Sigmoid colon (tissue), 7 donors: ENCODE measurements at places on chromosomes 5 and 9. TPM values are rescaled to one million over a fixed set of nuclear protein-coding genes. Genes with fewer than 3 reads are reported as not detected.
A peak's percentile ranks its signal among the peaks of the same experiment; 100 is the strongest.

The APBA1 gene
- total RNA-seq, result 4.2 TPM

The OCLN gene
- total RNA-seq, result 3.9 TPM

The HK3 gene
- total RNA-seq, result 8.6 TPM

The IL9 gene
- not detected for total RNA-seq

The IFNK gene
- not detected for total RNA-seq

The SYK gene
- 16.4 TPM for total RNA-seq

The GPX8 gene
- total RNA-seq, result 15.6 TPM

The EQTN gene
- 0.71 TPM for total RNA-seq

The MSX2 gene
- total RNA-seq, result not detected

The PCDHGA7 gene
- total RNA-seq, result 15.2 TPM

The LTC4S gene
- total RNA-seq, result 6.1 TPM

The SH3GL2 gene
- total RNA-seq, result 0.71 TPM

The HAVCR2 gene
- 21.7 TPM for total RNA-seq

The GTF2H2 gene
- total RNA-seq, result 9.4 TPM

The CCNI2 gene
- total RNA-seq, result not detected

The NME5 gene
- total RNA-seq, result 1.8 TPM

DNA sequence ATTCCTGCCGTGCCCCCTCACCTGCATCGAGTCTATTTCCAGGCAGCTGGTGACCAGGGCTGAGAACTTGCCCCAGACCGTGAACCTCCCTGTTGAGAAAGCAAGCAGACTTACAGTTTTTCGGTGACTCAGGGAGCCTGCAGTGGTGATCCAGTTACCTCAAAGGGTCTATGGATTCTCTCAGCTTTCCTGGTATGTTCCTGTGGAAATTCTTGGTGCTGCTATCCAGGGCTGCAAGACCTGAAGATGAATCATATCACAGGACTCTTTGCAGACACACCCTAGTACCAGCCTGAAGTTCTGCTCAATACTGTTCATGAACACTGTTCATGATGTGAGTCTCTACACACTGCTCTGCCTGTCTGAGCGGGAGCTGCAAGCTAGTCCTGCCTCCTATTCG is 154.7 kb downstream of the WDR70 start:
- no peak for DNase-seq

- DNase-seq, result no peak
Measured at GRCh38 chr9:91374939-91375338, 13.2 kb upstream of the AUH start.

DNA sequence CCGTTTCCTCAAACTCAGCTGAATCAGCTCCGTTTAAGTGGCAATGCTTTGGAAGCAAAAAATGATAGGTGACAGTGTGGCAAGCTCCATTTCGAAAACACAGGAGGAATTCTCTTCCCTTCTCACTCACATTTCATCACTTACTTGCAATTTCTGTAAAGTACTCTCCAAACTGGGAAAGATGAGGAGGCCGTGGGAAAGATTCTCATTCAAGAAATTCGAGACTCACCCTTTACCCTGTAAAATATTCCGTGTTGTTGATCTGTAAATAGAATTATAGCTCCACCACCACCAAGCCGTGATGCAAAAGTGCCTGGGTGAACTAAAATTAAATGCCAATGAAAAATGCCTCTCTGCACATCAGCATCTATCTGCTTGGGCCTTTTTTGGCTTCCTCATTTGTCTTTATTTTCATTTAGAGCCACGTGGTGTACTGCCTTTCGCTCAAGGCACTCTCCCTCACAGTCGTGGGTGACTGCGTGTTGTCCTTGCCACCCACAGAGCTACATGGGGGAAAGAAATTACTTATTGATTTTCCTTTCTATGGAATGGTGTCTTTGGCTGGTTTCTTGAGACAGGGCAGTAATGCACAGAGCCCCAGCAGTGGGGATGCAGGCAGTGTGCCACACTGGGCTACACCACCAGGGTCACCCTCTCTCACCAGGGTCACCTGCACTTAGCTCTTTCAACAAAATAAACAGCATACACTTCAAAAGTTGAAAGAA is 289.3 kb upstream of the TAS2R1 start:
- no peak for DNase-seq

GRCh38 chr9:36317766-36318165 is 59.5 kb upstream of the GNE start:
- DNase-seq, result no peak

DNA sequence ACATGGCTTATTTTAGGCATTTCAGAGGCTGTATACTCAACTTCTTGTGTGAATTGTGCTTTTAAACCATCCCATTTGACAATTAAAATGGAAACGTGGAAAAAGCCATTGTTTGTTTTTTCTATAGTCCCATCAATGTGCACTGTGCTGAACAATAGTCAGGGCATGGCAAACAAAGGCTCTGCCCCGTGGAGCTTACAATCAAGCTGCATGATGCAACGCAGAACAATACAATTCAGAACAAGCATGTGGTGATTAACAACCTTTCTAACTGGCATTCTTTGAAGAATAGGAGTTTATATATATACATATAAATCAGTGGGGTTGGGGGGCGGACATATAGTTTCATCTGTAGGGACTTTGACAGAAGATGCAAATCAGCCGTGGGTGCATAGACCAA is 2125.4 kb upstream of the WWC1 start:
- DNase-seq, result no peak

DNA sequence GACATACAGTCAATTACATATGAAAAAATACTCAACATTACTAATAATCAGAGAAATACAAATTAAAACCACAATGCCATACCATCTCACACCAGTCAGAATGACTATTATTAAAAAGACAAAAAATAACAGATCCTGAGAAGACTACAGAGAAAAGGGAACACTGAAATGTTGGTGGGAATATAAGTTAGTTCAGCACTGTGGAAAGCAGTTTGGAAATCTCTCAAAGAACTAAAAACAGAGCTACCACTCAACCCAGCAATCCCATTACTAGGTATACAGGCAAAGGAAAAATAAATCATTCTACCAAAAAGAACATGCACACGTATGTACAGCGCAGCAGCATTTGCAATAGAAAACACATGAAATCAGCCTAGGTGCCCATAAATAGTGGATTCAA is 41.6 kb upstream of the CCNG1 start:
- no peak for DNase-seq

GRCh38 chr5:147464211-147464610 is 45.7 kb downstream of the DPYSL3 start:
- no peak for DNase-seq

- no peak for DNase-seq
Measured at GRCh38 chr5:174733091-174733690, 8.8 kb downstream of the MSX2 start.

DNA sequence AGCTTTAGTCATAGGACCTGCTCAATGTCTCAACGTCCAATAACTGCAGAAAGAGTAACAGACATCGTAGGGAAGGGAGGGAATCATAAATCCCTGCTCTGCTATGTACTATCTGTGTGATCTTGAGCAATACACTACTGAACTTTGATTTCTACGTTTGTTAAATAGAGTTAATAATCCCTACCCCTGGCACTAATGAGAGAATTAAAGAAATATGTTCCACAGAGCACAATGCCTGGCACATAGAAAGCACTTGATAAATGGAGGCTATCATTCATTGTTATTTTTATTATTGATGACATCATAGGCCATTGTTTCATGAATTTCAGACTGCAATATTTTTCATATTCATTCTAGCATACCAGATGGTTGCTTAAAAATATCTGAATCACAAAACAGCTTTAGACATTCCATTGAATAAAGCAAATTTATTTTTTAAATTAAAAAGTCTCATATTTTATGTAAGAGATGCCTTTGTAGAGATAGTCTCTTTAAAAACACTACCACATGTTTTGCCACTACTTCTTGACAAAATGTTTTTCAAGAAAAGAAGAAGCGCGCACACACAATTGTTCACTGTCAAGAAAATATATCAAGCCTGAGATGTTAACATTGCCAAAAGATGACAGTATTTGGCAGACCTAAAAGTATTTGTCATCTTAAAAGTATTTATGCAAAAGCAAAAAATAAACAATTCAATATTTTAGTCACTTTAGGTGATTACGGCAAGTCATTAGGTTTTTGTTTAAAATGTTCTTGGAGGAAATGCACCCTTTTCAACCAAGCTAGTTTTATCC is 108.5 kb downstream of the EBF1 start:
- no peak for DNase-seq

- no peak for DNase-seq
Measured at GRCh38 chr5:89703817-89704216, 705.7 kb downstream of the CETN3 start.

DNA sequence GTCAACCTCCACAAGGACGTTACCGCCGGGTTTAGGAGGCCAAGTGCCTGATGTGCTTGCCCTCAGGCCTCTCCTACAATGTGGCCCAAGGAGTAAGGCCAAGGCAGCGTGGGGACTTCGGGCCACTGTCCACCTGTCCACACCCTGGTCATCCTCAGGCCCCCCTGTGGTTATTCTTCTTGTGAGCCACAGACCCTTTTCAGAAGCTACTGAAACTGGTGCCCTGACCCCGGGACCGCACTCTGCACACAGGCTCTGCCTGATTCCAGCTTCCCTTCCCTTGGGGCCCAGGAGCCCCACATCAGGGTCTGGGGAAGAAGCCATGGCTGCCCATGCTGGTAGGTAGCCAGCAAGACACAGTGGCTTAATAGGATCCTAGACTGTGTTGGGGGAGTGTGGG is 128.8 kb downstream of the OLFM1 start:
- DNase-seq, result peak; percentile 44

- DNase-seq, result no peak
Measured at GRCh38 chr5:148209151-148209770, 6.4 kb downstream of the SPINK6 start.

GRCh38 chr5:77103457-77103856 is 16.4 kb upstream of the ZBED3 start:
- no peak for DNase-seq

DNA sequence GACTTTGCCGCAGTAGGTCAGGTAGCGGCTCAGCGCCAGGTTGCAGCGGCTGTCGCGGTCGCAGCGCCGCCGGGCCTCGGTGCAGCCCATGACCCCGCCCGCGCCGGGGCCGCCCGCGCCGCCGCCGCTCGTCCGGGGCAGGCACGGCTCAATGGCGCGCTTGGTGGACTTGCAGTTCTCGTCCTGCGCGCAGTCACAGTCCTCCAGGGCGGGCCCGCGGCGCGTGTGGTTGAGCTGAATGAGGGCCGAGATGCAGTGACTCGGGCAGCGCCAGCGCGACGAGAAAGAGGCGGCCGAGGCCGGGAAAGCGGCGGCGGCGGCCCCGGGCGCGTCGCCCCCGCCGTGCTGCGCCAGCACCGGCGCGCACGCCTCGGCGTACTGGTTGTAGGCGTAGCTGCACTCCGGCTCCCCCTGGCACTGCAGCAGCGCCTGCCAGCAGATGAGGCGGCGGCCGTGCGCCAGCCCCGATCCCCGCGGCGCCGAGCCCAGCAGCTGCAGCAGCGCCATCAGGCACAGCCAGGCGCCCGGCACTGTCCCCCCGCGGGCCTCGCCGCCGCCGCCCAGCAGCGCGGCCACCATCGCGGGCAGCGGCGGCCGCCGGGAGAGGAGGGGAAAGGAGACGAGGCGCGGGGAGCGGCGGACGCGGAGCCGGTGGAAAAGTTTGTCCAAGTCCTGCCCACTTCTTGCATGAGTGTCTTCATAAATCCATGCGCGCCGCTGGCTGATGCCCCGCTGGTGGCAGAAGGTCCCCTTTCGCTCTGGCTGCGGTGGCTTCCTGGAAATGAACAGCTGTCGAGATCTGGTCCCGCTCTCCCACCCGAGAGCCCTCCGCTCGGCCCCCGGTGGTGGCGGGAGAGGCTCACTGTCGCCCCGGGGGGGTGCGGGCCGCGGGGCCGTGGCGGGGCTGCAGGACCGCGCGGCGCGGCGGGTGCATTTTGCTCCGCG is 833 bp downstream of the GAS1 start:
- peak; percentile 85 for DNase-seq

- no peak for DNase-seq
Measured at GRCh38 chr9:123527981-123528380, 172.0 kb downstream of the CRB2 start.

DNA sequence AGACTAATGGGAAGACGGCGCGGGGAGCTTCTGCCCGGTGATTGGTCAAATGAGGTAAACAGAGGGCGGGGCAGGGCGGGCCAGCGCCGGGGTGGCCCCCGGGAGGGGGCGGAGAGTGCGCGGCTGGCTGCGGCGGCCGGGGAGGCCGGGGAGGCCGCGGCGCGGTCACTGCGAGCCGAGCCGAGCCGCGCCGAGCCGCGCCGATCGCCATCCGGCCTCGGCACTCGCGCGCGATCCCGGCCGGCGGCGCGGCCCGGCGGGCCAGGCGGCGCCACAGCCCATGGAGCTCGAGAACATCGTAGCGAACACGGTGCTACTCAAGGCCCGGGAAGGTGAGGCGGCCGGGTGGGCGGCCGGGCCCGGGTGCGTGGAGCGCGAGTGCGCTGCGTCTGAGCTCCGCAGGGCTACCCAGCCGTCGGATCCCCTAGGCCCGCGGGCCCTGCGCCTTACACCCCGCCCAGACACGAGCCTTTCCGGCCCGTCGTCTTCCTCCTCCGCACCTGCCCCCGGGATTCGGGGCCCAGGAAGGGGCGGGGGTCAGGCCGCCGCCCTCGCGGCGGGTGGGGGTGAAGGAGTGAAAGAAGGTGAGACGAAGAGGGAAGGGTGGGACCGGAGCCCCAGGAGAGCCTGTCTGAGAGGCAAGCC is at the start of gene GRK6:
Gene GRK6 (plus strand): TSS at position 111 of the 645 bp plus-strand sequence. CDS start 170 bp downstream, at position 281.
- DNase-seq, result peak; percentile 81

DNA sequence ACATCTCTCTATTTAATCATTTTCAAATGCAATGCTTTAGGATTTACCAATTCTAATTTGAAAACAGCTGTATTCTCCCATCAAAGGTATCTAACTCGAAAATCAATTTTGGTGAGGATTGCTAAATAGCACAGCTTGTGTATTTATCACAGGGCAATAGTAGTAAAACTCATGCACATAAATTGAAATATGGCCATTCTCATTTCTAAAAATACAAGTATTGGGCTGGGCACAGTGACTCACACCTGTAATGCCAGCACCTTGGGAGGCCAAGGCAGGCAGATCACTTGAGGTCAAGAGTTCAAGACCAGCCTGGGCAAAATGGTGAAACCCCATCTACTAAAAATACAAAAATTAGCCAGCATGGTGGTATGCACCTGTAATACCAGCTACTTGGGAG is 164.8 kb upstream of the RASA1 start:
- DNase-seq, result no peak

GRCh38 chr5:177070536-177071191 is 16.1 kb upstream of the FGFR4 start:
- DNase-seq, result no peak

DNA sequence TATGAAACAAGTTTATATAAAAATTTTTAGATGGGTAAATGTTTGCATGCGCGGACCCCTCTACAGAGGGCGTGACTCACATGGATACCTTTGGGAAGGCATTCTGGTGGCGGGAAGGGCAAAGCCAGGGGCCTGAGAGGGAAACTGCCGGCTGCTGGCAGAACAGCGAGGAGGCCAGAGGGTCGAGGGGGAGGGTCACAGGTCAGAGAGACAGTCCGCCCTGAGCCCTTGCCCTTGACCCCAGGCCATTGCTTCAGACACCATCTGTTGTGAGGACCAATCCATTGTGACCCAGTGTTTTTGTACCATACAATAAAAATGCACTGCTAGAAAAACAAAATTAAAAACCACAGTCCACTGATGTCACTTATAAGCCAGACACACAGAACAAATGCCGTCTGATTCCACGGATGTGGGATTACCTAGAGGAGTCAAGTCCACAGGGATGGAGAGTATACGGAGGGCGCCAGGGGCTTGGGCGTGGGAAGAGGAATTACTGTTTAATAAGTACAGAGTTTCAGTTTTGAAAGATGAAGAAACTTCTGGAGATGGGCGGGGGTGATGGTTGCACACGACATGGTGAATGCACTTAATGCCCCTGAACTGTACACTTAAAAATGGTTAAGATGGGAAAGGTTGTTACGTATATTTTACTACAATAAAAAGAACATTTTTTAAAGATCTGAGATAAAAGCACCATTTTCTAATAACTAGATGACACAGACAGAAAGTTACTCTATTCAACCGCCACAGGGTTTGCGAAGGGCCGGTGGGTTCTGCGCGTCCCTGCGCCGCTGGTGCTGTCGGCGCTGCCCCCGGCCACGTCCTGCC is 12.0 kb downstream of the BTNL9 start:
- DNase-seq, result no peak
